Stimulated activated CD4-positive, alpha-beta T cell treated with anti-CD3 and anti-CD28 coated beads, Interleukin-1b, Interleukin-23, amount 100 ng/mL, for 24 hours (primary cell): ENCODE measurements at places on chromosomes 7 and 10.

GRCh38 chr10:75062506-75063299 is 48.8 kb upstream of the SAMD8 start:
- no peak for DNase-seq

- DNase-seq = no peak
These were observed 173.6 kb upstream of the PRKCQ start for GRCh38 chr10:6753644-6754043.

DNA sequence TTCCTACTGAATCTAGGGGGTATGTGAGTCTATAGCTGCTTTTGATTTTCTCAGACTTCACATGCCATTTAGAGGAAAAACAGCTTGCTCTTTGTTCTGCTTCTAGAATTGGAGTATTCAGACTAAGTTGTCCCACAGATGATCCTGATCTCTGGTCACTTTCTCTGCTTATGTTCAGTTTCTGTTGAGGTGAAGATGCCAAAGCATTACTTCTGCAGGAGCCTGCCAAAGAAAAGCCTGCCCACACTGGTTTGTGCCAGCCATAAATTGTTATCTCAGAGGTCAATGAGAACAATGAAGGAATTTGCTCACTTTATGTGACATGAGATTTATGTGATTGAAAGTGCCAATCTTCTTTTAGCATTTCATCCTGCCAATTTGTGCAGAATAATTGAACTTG is 163.6 kb downstream of the CDK14 start:
- no peak for DNase-seq

DNA sequence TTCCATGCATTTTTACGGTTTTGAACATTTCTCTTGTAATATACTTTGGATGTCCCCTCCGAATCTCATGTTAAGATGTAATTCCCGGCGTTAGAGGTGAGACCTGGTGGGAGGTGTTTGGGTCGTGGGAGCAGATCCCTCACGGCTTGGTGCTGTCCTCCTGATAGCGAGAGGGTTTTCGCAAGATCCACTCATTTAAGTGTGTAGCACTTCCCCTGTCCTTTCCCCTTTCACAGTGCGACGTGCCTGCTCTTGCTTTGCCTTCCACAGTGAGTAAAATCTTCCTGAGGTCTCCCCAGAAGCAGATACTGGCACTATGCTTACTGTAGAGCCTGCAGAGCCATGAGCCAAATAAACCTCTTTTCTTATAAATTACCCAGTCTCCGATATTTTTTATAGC is 6.6 kb downstream of the GPR141 start:
- DNase-seq = no peak

DNA sequence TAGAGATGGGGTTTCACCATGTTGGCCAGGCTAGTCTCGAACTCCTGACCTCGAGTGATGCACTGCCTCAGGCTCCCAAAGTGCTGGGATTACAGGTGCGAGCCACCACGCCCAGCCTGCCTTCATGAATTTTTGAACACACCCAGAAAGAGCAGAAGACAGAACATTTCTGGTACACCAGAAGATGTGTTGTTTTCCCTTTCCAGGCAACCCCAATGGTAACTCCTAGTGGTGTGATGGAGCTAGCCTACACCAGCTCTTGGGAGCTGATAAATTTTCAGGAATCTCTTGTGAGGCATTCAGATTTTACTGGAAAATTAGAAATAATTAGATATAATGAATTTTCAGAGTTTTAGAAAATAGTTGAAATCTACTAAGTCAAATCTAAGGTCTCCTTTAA is 904 bp upstream of the CCDC7 start:
- DNase-seq = no peak

- no peak for DNase-seq
These were observed 6.9 kb upstream of the ELFN1 start for GRCh38 chr7:1663223-1663622.
